ENCODE measurements at places on chromosomes 12 and 14.

- DNase-seq: no peak
Measured at GRCh38 chr12:5861416-5861815, 83.6 kb downstream of the ANO2 start.

DNA sequence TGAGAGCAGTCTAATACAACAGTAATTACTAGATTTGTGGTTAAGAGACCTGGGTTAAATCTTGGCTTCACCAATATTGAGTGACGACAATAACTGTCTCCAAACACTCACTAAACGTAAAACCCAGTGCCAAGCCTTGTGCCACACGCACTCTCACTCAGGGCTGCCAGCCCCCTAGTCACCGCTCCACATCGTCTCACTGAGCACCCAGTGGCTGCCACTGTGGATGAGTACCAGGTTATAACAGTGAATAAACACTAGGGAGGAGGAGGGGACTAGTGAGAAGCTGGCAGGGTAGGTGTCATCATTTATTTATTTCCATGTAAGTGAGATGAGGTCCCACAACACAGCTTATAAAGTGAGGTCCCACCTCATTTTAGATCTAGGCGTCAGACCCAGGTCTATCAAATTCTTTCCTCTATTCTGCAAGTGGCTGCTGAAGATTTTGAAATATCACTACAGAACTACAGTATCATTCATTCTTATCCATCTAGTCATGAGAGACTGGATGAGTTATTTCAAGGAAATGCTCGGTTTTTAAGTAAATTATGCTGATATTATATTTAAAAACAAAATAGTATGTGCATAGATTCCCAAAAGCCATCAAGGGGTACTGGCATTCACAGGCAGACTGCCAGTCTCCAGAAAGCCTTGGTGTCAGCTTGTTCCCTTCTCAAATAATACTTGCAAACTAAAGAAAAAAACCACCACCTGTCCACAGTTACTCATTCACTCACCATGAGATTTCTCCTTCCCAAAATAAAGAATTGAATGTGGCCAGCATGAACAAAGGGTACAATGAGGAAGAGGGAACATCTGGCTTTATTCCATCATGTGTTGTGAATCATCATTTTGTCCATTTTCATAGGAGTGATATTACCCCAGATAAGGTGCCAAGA lies 84.0 kb downstream of the PTPN21 start:
- DNase-seq: no peak

DNA sequence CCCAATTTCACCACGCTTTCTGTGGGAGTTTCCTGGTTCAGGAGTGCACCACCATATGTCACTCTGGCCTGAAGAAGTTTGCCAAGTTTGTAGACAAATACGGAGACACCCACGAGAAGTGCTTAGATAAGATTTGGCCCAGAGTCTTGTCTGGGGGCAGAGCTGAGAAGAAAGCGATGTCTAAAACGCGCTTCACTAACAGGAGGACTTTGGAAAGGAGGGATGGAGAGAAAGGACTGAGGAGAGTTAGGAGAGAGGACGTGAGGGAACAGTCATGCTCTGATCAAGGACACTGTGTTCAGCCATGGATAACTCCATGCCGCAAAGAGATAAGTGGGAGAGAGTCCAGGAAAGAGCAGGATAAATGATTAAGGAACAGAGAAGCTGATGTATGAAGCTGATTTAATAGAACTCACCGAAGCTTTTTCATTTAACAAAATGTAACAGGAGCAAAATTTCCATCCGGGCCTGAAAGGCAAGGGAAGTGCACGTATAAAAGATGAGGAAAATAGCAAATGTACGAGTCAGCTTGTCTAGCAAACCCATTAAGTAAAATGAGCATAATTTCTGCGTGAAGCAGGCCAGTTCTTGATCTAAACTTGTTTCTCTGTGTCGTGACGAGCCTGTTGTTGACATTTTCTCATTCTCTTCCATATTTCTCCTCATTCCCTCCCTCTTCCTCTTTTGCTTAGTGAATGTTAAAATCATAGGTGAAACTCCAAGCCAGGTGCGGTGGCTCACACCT lies 23.4 kb upstream of the MAP3K9 start:
- DNase-seq: peak; percentile 37

DNA sequence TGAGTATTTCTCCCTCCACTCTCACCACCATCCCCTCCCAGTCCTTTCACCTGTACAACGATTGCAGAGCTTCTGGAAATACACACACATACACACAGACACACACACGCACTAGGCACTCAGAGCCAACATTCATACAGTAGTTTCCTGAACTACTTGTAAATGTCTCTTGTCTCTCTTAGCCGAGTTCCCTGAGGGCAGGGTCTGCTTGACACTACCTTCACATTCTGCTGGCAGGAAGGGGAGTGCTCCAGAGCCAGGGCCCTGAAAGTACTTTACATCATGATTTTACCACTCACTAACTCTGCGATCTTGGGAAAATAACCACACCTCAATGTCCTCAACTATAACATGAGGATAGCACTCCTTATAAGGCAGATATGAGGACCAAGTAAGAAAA lies 82.7 kb downstream of the GAS2L3 start:
- DNase-seq: no peak

DNA sequence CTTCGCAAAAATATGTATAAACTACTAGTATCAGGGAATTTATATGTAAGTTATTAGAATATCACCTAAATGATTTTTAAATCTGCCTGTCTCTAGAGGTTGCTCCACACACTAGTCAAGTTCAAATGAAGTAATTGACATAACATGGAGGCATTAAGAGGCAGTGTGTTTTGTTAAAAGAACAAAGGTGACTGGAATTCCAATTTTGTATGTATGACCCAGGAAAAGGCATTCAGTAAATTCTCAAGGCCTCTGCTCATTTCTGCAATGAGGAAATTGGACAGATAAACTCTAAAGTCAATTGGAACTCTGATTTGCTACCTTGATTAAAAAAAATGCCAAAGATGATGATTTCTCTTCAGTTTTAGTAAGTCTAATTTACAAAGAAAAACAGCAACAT lies 117.1 kb downstream of the NAV3 start:
- no peak for DNase-seq

- no peak for DNase-seq
Measured at GRCh38 chr12:47811581-47812484, 7.9 kb downstream of the HDAC7 start.

GRCh38 chr12:116719731-116720528 lies 17.9 kb downstream of the SPRING1 start:
- peak; percentile 63 for DNase-seq

DNA sequence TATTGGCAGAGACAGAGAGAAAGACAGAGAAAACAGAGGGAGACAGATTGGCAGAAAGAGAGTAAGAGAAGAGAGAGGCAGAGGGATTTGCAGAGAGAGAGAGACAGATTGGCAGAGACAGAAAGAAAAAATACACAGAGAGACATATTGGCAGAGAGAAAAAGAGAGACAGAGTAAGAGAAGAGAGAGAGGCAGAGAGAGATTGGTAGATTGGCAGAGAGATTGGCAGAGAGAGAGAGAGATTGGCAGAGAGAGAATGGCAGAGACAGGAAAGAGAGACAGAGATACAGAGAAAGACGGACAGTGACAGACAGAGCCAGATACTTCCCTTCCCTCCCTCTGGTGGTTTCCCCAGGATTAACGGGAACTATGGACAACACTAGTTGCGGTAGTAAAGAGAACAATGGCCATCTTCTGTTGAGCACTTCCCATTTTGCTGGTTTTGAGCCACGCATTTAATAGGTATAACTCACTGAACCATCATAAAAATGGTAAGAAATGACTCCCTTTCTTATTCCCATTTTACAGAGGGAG lies 2.6 kb upstream of the NOS1 start:
- DNase-seq: no peak

- no peak for DNase-seq
Measured at GRCh38 chr14:74915426-74915825, 7.6 kb downstream of the RPS6KL1 start.

DNA sequence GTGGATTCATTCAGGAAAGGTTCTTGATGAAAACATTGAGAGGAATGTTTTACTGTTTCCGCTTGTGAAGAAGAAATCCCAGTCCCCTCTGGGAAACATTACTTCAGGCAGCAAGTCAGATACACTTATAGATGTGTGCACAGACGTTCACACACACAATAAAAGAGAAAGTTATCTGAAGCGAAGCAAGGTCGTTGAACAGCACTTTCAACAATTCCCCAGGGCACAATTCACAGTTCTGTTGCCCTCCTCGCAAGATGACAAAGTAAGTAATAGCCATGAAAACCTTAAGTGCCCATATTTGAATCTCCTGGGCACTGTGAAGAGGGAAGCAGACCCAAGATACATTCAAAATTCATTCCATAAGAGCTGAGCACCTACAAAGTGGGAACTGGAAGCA lies 156.6 kb upstream of the CAND1 start:
- no peak for DNase-seq

DNA sequence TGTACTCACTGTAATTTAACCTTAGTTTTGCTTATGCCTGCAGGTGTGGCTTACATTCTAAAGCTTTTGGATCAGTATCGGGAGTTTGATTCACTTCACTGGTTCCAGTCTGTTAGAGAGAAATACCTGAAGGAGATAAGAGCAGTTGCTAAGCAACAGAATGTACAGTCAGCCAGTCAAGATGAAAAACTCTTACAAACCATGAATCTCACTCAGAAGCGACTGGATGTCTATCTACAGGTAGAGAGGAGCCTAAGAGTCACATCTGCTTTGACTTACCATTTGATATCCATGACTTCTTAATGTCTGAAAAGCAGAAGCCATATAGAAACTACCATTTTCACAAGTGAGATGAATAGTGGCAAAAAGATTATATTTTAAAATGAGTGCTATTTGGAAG lies 56.5 kb downstream of the WASHC4 start:
- no peak for DNase-seq

- no peak for DNase-seq
Measured at GRCh38 chr14:71348394-71348793, 441.1 kb downstream of the PCNX1 start.

- peak; percentile 99 for DNase-seq
Measured at GRCh38 chr12:124837958-124838803, 25.5 kb downstream of the SCARB1 start.

GRCh38 chr12:6420364-6420763 lies 24.4 kb upstream of the CD27 start:
- no peak for DNase-seq

DNA sequence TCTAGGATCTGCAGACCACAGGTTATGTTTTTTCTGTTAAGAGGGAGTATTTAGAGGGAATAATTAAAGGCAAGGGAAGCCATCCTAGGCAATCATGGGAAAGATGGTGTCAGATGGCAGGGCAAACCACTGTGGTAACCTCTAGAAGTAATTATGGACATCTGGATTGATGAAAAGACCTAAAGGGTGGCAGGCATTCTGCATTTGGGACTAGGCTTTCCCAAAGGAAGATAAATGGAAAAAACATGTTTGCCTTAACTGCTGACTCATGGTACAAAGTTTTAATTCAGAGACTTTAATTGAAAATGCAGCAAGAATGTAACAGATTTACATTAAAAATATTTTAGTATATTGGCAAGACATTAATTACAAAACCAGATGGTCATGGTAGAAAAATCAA lies 88.1 kb downstream of the TMEM30B start:
- no peak for DNase-seq

DNA sequence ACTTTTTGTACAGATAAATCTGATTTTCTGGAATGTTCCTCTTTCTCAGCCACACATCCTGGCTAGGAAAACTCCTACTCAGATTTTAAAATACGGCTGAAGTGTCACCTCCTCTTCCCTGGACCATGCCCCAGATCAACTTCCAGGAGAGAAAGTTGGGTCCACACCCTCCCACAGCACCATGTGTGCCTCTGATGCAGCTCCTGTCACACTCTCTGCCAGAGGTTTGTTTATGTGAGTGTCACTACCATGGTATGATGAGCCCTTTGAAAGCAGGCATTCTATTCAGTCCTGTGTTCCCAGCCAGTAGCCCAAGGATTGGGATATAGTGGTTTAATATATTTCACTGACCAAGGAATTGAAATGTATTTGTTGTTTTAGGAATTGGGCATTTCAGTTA lies 287.2 kb upstream of the ATP2B1 start:
- DNase-seq: no peak

DNA sequence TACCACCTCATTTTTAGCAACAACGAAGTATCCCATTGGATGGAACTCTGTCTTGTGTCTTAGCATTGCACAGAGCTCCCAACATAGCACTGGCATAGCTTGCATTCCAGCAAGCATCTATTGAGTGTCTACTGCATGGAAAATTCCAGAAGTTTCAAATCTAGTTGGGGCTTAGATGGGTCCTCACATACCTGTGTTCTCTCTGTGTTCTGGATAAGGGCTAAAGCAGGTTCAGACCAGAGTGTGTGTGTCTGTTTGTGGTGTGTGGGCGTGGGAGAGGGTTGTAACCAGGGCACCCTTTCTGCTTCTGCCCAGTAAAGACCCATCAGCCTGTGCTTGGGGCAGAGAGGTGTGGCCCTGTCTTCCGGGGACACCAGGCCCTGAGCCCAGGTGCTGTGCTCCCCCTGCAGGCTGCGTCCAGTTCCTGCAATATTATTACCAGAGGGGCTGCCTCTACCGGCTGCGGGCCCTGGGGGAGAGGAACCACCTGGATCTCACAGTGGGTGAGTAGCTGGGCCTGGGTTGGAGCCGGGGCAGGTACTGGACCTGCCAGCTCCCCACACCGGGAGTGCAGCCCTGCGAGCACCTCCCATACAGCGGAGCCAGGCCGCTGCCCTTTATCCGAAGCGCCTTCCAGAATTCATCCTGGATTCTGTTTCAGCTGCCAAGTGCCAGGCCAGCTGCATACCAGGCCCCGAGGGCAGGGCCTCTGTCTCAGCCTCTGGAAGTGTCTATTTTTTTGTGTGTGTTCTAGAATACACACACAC lies 20.3 kb downstream of the RHOF start:
- peak; percentile 80 for DNase-seq

- DNase-seq: no peak
Measured at GRCh38 chr12:122533856-122534255, 6.8 kb downstream of the KNTC1 start.

Data from adrenal gland (tissue), 19 donors.